ENCODE measurements at places on chromosomes 3 and 15. TPM values are rescaled to one million over a fixed set of nuclear protein-coding genes. Genes with fewer than 3 reads are reported as not detected.

- DNase-seq, result no peak
These were observed 901.7 kb downstream of the NTRK3 start for GRCh38 chr15:87354661-87355410.

Gene BHLHE40
- total RNA-seq, result 38.3 TPM

GRCh38 chr15:61253186-61253585 is 24.1 kb upstream of the RORA start:
- no peak for DNase-seq

- no peak for DNase-seq
These were observed 40.3 kb downstream of the CHST14 start for GRCh38 chr15:40511093-40511471.

Measured in H4 (cell line).